ENCODE measurements at places on chromosomes 11 and 22. TPM values are rescaled to one million over a fixed set of nuclear protein-coding genes. Genes with fewer than 3 reads are reported as not detected.

DNA sequence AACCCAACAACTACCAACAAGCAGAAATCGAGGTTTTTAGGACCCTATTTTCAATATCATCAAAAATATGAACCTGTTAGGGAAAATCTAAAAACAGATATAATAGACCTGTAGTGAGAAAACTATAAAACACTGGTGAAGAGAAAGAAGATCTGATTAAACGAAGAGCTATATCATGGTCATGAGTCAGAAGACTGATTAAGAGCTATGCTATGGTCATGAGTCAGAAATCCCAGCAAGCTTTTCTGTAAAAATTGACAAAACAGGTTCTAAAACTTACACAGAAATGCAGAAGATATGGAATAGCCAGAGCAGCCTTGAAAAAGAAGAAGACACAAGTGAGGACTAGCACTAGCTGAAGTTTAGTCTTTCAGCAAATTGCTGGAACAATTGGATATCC lies 345.0 kb downstream of the TBC1D22A start:
- no peak overlapping the region for H3K4me3 ChIP-seq
- H3K4me1 ChIP-seq, result no peaks in the 10 kb centered on the region
- no peak for DNase-seq
- H3K36me3 ChIP-seq, result peaks cover 8% of the 10 kb centered on the region
- H3K27ac ChIP-seq, result no peak overlapping the region
- no peaks in the 10 kb centered on the region for H3K27me3 ChIP-seq

GRAMD1B gene
- total RNA-seq, result 26.0 TPM

- DNase-seq, result no peak
- no peaks in the 10 kb centered on the region for H3K36me3 ChIP-seq
- no peaks in the 10 kb centered on the region for H3K4me1 ChIP-seq
These were observed 7.5 kb upstream of the CRKL start for GRCh38 chr22:20909543-20910303.

- H3K36me3 ChIP-seq, result no peaks in the 10 kb centered on the region
- no peak overlapping the region for H3K27ac ChIP-seq
- H3K27me3 ChIP-seq, result no peaks in the 10 kb centered on the region
- no peak for DNase-seq
- H3K4me1 ChIP-seq, result peaks cover 11% of the 10 kb centered on the region
These were observed 76.2 kb upstream of the VPREB1 start for GRCh38 chr22:22168190-22168940.

DNA sequence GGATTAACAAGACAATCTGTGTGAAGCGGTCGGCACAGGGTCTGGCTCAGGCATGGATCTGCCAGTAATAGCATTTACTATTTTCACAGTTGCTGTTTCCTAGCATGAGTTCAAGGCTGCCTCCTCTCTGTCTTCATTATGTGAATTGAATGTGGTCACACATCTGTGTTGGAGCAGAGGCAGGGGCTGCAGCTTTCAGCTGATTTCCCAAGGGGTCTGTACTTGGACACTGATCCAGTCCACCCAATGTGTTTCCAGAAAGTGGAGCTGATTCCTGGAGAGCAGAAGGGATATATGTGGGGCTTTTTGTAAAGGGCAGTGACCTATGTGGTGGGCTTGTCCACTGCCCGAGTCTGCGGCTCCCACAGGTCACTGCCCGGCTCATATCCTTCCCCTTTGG lies 3.5 kb upstream of the CELSR1 start:
- no peak for DNase-seq
- H3K27ac ChIP-seq, result no peak overlapping the region
- H3K36me3 ChIP-seq, result no peaks in the 10 kb centered on the region
- H3K27me3 ChIP-seq, result no peaks in the 10 kb centered on the region
- H3K4me3 ChIP-seq, result no peak overlapping the region

APOL5 gene
- not detected for total RNA-seq

- no peak overlapping the region for H3K4me3 ChIP-seq
- no peak for DNase-seq
- H3K27me3 ChIP-seq, result no peaks in the 10 kb centered on the region
- H3K4me1 ChIP-seq, result no peaks in the 10 kb centered on the region
- no peaks in the 10 kb centered on the region for H3K36me3 ChIP-seq
- H3K27ac ChIP-seq, result no peak overlapping the region
These were observed 9.5 kb downstream of the ALDH3B2 start for GRCh38 chr11:67664696-67665540.

DNA sequence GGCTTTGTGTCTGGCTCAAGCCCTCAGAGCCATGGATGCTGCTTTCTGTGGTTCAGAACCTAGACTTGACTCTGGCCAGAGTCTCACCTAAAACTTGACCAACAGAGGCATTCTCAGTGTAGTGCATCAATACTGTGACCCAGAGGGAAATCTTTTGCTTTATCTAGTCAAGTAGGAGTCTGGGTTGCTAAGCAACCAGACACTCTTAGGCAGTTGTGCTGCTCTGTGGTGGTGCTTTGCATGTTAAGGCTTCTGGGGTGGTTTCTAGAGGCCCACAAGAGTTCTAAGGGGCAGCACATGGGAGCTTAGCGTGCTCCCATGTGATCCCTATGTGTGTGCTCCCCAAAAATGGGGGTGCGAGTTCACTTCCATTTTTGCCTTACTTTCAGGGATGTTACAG lies 224.6 kb upstream of the PLET1 start:
- no peaks in the 10 kb centered on the region for H3K36me3 ChIP-seq
- no peak for DNase-seq
- H3K27ac ChIP-seq, result no peak overlapping the region

DNA sequence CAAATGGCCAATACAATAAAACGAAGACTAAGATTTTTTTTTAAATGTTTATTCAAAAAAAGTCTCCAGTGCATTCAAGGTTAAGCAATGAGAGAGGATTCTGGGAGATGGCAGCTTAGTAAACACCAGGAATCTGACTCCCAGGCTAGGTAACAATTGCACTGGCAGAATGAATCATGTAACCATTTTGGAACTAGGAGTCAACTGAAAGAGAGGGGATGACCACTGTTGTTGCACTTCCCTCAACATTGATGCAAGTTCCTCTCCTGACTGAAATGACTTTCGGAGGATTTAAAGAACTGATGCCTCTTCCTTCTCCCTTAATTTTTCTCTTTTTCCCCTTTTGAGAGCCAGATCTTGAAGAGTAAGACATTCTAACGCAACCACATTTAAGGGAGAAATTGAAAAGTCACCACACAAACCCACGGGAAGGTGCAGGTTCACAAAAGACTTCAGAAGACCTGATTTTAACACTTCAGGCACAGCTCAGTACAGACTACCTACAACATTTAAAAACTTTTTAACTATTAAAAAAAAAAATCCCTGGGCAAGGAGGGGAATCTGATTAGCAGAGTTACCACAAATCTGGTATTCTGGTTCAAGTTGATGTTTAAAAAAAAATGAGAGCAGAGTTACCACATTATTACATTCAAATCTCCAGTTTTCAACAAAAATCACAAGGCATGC lies 56.8 kb downstream of the FCHSD2 start:
- no peaks in the 10 kb centered on the region for H3K27me3 ChIP-seq
- H3K27ac ChIP-seq, result no peak overlapping the region
- no peaks in the 10 kb centered on the region for H3K36me3 ChIP-seq
- no peak overlapping the region for H3K4me3 ChIP-seq
- no peaks in the 10 kb centered on the region for H3K4me1 ChIP-seq

DNA sequence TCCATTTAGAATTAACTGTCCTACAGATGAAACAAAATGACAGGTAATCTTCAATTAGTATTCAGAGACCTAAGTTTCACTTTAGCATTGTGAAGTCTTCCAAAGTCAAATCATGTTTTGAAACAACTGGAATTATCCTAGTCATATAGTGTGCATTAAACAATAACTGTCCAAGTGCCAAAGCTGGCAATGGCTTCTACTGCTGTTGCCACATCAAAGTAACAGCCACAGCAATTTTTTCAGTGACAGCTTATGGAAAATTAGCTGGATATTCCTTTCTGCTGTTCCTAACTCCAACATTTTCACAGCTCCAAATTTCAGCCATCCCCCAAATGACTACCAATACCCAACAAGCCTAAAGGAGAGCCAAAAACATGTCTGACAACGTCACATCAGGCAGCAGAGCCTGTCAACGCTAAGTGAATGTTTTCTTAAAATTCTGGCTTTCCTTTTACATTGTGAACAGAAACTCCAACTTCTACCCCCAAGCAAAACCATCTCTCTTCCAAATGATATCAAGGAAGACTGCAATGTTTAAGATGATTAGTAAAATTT lies 45.3 kb upstream of the CCDC34 start:
- H3K27ac ChIP-seq, result no peak overlapping the region
- H3K4me1 ChIP-seq, result no peaks in the 10 kb centered on the region
- H3K36me3 ChIP-seq, result no peaks in the 10 kb centered on the region
- no peak overlapping the region for H3K4me3 ChIP-seq
- H3K27me3 ChIP-seq, result no peaks in the 10 kb centered on the region
